Activated T-helper 2 cell treated with anti-CD3 and anti-CD28 coated beads, Interferon-gamma antibody, Interleukin-2, Interleukin-4, amounts not matched to agents 10 μg/mL and 5 μg/mL and 100 μg/mL, durations not matched to agents 14 hours and 24 hours and 36 hours (primary cell): ENCODE measurements at places on chromosomes 5 and 9. TPM values are rescaled to one million over a fixed set of nuclear protein-coding genes. Genes with fewer than 3 reads are reported as not detected.

DNA sequence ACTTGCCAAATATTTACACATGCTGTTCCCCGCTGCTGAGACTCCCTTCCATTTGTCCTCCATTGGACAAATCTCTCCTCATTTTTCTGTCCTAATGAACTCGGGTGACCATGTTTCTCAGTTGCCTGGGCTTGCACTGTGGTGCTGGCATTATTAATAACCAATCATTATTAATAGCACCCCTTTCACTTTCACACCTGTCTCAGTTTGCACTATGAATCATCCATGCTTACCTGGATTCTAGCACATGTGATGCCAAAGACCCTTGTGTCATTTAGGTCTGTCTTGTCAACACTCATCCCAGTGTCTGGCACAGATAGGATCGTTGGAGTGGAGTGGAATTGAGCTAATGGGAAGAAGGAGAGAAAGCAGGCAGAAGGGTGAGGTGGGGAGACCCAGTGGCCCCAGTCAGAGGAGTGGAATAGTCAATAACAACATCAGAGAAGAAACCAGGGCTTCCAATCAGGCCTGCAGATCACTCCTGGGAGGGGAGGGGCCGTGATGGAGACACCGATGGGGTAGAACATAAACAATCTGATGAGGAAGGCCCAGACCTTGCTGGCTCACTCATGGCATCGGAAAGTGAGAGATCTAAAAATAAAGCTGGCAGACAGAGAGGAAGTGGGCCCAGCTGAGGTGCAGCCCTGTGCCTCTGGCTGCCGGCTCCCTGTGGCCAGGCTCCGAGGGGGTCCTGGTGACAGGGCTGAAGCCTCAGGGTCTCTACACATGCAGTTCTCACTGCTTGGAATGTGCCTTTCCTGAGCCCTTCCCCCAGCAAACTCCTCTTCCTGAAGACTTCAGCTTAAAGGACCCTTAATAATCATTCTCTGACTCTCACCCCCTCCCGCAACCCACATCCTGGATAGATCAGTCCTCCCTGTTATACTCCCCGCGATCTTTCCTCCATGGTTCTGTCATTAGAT is 33.5 kb upstream of the CRB2 start:
- DNase-seq = peak; percentile 57
- H3K4me3 ChIP-seq = peak overlapping the region; percentile 24
- H3K27ac ChIP-seq = peak overlapping the region; percentile 87
- H3K36me3 ChIP-seq = no peaks in the 10 kb centered on the region

- H3K36me3 ChIP-seq = no peaks in the 10 kb centered on the region
- H3K27me3 ChIP-seq = no peaks in the 10 kb centered on the region
- no peak overlapping the region for H3K4me3 ChIP-seq
- H3K4me1 ChIP-seq = peaks cover 78% of the 10 kb centered on the region
- DNase-seq = no peak
- peak overlapping the region; percentile 28 for H3K27ac ChIP-seq
Measured at GRCh38 chr5:40485021-40485998, 194.4 kb upstream of the PTGER4 start.

GRCh38 chr5:142770650-142771609 is 753 bp downstream of the ARHGAP26 start:
- H3K27me3 ChIP-seq = no peaks in the 10 kb centered on the region
- H3K27ac ChIP-seq = peak overlapping the region; percentile 89
- H3K36me3 ChIP-seq = no peaks in the 10 kb centered on the region
- H3K4me1 ChIP-seq = peaks cover 34% of the 10 kb centered on the region

PTPN3 gene
- total RNA-seq = 9.2 and 9.4 TPM in 2 replicates

DNA sequence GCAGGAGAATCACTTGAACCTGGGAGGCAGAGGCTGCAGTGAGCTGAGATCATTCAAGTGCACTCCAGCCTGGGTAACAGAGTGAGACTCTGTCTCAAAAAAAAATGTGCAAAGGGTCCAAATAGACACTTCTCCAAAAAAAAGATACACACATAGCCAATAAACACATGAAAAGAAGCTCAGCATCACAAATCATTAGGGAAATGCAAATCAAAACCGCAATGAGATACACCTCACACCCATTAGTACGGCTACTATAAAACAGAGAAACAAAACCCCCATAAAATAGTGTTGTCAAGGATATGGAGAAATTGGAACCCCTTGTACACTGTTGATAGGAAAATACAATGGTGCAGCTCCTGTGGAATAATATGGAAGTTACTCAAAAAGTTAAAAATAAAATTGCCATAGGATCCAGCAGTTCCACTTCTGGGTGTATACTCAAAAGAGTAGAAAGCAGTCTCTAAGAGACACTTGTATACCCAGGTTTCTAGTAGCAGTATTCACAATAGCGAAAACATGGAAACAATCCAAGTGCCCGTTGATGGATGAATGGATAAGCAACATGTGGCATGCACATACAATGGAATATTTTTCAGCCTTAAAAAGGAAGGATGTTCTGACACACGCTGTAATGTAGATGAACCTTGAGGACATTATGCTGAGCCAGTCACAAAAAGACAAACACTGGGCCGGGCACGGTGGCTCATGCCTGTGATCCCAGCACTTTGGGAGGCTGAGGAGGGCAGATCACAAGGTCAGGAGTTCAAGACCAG is 57.2 kb upstream of the PPARGC1B start:
- H3K27ac ChIP-seq = no peak overlapping the region
- no peaks in the 10 kb centered on the region for H3K4me1 ChIP-seq
- no peaks in the 10 kb centered on the region for H3K36me3 ChIP-seq
- no peak overlapping the region for H3K4me3 ChIP-seq
- peaks cover 2% of the 10 kb centered on the region for H3K27me3 ChIP-seq

DMRT3 gene
- total RNA-seq = not detected in 2 replicates

DNA sequence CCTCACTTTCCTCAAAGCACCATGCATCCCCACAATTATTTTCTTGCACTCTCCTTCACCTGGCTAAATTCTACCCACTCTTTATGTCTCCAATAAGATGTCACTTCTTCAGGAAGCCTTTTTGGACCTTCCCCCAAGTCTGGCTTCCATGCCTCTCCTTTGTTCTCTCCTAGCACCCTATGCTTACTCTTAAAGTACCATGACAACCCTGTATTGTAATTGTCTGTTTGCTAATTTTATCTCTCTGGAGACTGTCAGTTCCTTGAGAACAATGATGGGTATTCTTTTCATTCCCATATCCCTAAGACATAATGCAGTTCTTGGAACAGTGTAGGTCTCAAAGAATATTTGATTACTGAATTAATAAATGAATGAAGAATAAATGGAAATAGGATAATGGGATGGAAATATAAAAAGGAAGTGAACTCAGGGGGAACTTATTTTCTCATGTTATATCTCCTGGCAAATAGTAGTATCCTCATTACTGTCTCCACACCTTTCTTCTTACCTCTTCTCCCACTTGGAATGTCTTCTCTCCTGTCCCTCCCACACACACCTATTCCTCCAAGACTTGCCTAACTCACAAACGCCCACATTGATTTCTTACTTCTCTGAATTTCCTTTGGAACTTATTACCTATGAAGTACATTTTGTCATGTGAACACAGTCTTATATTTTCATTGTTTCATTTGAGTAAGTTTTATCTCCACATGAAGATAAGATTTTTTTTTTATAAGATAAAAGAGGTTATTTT is 499.1 kb downstream of the NFIB start:
- no peaks in the 10 kb centered on the region for H3K36me3 ChIP-seq
- no peak overlapping the region for H3K27ac ChIP-seq
- DNase-seq = no peak
- no peak overlapping the region for H3K4me3 ChIP-seq
- H3K4me1 ChIP-seq = no peaks in the 10 kb centered on the region

DNA sequence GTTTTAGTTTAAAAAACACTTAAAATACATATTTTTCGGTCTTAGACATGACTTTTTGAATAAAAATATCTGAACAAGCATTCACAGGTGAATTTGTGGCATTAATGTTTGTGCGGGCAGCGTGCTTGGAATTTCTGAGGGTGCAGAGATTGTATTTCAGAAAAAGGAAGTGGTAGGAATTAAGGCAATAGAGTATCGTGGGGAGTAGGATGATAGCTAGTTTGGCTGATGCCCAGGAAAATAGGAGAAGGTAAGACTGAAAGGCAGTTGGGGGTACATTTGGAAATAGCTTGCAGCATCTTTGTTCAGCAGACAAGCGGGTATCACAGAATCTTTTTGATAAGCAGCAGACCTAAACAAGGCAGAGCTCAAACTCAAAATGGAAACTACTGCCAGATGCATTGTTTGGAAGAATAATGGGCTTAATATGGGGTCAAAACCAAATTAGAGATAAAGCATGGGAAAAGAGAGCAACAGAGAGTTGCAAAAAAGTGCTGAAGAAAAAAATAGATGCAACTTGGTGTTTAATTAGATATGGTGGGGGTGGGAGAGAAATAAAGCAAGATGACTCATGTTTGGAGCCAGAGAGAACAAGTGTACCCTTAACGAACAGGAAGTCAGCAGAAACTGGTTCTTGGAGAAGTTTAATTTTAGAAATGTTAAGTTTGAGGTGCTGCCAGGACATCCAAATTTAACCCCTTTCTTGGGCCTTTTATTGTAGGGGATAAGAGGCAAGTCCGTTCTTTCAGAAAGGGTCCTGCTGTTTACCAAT is 85.7 kb upstream of the ARRDC3 start:
- no peak for DNase-seq
- no peaks in the 10 kb centered on the region for H3K36me3 ChIP-seq
- peaks cover 3% of the 10 kb centered on the region for H3K27me3 ChIP-seq

ERGIC1 gene
- 53.1 and 54.8 TPM in 2 replicates for total RNA-seq

RNF183 gene
- 0.30 TPM in 1 of 2 replicates, not detected in the other for total RNA-seq

DNA sequence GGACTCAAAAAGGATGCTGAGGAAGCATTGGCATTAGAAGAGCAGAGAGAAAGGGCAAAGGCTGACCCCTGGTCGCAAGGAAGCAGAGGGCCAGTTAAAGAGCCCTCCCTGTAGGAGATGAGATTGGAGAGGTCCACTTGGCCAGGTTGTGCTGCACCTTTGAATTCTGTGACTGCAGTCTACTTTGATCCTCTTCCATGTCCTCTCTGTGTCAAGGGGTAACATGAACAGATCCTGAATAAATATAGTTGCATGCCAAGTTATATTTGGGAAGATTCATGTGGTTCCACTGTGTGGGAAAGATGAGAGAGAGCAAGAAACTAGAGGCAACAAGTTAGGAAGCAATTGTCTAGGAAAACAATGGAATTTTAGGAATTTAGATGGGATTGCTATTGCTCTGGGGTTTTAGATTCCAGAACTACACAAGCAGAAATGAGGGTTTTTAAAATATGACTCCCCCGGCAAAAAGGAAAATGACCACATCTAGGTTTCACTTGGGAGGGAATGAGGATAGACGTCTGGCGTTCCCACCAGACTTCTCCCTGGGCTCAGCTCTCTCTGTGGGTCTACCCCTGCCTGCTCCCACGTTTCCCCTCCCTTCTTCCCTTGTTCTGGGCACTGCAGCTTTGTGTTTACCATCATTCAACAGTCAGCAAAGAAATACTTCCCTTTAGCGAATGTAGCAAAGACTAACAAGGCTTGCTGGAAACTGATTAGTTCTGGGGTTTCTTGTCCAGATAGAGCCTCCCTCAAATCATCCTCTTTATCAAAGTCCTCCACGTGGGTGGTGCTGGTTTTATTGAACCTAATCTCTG is 63.6 kb downstream of the SNX18 start:
- no peak overlapping the region for H3K27ac ChIP-seq
- no peaks in the 10 kb centered on the region for H3K36me3 ChIP-seq
- H3K4me1 ChIP-seq = no peaks in the 10 kb centered on the region
- DNase-seq = no peak
- H3K4me3 ChIP-seq = no peak overlapping the region

- H3K27me3 ChIP-seq = peaks cover 29% of the 10 kb centered on the region
- H3K36me3 ChIP-seq = no peaks in the 10 kb centered on the region
- DNase-seq = no peak
- H3K4me1 ChIP-seq = peaks cover 30% of the 10 kb centered on the region
Measured at GRCh38 chr5:88826646-88827585, 56.1 kb downstream of the MEF2C start.

GRCh38 chr9:124846969-124847368 is 6.3 kb upstream of the WDR38 start:
- no peaks in the 10 kb centered on the region for H3K36me3 ChIP-seq
- no peaks in the 10 kb centered on the region for H3K4me1 ChIP-seq
- DNase-seq = no peak
- H3K27ac ChIP-seq = no peak overlapping the region
- no peak overlapping the region for H3K4me3 ChIP-seq
- H3K27me3 ChIP-seq = peaks cover 8% of the 10 kb centered on the region

DNA sequence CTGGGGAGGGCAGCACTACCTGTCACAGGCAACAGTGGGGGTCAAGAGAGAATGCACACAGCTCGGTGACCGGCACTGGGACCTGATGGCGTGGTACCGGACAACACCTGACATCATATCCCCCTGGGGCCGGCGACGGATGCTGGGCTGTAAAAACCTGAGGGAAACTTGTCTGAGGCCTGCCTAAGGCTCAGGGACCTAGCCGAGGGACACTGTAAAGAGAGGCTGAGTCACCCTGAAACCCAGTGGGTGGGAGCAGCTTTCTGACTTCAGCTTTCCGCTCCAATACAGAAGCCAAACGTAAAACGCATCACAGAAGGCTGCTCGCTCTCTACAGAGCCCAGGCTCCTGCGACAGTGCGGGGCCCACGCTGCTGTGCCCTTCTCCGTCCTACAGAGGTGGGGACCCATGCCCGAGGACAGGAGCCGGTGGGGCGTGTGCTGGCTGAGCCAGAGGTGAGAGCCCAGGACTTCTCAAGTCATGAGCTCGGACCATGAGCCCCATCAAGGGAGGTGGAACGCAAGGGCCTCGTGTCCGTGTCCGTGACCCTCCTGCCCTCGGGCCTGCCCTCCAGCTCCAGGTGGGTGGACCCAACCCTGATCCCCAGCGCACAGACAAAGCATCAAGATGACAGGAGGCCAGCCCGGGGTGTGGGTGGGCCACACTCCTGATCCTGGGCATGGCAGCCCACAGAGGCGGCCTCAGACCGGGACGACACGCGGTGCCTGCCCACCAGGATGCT is 5.3 kb downstream of the RALGDS start:
- peak overlapping the region; percentile 93 for H3K27ac ChIP-seq
- peaks cover 31% of the 10 kb centered on the region for H3K4me1 ChIP-seq
- H3K27me3 ChIP-seq = no peaks in the 10 kb centered on the region
- peak; percentile 65 for DNase-seq
- H3K4me3 ChIP-seq = peak overlapping the region; percentile 54

DNA sequence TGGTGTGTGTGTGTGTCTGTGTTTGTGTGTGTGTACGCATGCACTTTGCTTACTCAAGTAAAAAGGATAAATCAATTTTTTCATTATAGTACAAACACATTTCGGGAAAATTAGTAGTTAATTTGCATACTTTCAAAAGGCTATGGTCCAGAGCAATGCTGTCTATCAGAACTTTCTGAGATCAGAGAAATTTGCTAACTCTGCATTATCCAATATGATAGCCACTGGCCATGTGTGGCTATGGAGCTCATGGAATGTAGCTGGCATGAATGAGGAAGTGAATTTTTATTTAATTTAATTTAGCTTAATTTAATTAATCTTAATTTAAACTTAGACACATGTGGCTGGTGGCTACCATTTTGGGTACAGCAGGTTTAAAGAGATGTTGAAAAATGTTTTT is 289.6 kb downstream of the MAT2B start:
- no peak for DNase-seq
- no peak overlapping the region for H3K27ac ChIP-seq
- no peaks in the 10 kb centered on the region for H3K36me3 ChIP-seq
- no peaks in the 10 kb centered on the region for H3K4me1 ChIP-seq
- H3K27me3 ChIP-seq = no peaks in the 10 kb centered on the region
- no peak overlapping the region for H3K4me3 ChIP-seq
